ENCODE measurements at places on chromosomes 1 and 21.

DNA sequence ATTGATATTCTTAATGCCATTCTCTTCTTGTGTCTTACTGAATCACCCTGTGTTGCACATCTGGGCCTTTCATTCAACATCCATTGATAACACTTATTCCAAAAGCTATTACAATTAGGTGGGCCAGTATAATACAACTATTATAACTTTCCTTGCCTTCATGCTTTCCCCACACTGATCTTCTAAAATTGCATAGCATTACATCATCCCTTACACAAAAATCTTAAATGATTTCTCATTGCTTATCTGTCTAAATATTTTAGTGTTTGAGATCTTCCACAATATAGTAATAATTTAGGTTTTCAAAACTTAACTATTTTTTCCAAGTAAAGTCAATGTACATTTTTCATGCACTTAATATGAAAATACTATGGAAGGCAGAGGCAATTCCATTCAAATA lies 1634.1 kb downstream of the PLA2G4A start:
- no peak for DNase-seq

- no peak for DNase-seq
Measured at GRCh38 chr1:156708218-156708661, 2.9 kb upstream of the CRABP2 start.

- DNase-seq, result no peak
Measured at GRCh38 chr21:45998276-45998701, 16.7 kb downstream of the COL6A1 start.

DNA sequence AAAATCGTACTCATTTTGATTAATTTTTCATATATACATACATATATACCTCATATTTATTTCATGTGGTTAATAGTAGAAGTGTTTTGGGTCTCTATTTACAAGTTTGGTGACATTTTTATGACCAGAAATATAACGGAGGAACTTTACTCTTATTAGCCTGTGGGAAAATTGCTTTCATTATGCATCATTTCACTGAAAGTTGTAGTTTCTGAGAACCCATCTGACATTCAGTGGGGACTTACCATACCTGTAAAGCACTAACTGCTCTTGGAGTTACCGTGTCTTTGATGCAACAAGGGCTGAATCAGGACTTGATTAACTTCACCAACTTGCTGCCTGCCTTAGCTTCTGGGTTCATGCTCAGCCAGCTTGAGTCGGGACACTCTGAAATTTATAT lies 49.9 kb upstream of the ITPKB start:
- DNase-seq, result no peak

DNA sequence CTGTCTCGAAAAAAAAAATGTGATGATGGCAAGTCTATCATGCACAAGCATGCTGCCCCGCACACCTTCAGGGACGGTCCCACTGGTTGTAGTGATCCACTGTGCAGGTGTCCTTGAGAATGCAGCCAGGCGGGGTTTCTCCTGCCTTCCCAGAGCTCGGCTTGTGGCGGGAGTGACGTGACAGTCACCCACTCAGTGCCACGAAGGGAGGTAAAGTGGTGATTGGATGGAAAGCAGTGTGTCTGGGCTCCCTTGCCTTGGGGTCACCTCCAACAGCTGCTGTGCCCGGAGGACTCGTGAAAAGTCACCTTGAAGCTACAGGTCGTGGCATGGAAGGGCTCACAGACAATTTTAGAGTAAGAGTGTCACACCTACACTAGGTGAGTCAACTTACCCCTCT lies 33.5 kb upstream of the TRIM17 start:
- DNase-seq, result no peak

- DNase-seq, result peak; percentile 96
Measured at GRCh38 chr1:46187106-46187869, 10.9 kb downstream of the POMGNT1 start.

Measured in NCI-H2029 treated with DMSO at 0.1 percent for 48 hours (cell line).